ENCODE measurements at places on chromosomes 1 and 21.
A peak's percentile ranks its signal among the peaks of the same experiment; 100 is the strongest.

GRCh38 chr1:208763971-208764370 lies 519.8 kb upstream of the PLXNA2 start:
- no peak for DNase-seq

DNA sequence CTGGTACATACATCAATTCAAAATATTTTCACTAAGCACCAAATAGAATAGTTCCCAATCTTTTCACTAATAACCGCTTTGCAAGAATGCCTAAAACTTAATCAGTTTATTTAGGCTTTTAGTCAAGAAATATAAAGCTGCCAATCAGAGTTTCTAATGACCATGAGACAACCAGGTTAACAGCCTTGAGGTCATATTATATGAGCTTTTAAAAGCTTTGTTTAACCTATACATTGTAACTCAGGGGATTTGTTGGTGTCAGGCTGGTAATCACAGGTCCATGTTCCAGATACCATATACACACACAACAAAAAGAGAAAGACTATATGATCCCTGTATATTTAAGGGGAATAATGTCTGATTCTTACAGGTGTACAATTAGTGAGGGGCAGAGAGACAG lies 246.2 kb upstream of the ADGRL2 start:
- no peak for DNase-seq

- no peak for DNase-seq
Measured at GRCh38 chr1:92016720-92017316, 13.0 kb upstream of the EPHX4 start.

DNA sequence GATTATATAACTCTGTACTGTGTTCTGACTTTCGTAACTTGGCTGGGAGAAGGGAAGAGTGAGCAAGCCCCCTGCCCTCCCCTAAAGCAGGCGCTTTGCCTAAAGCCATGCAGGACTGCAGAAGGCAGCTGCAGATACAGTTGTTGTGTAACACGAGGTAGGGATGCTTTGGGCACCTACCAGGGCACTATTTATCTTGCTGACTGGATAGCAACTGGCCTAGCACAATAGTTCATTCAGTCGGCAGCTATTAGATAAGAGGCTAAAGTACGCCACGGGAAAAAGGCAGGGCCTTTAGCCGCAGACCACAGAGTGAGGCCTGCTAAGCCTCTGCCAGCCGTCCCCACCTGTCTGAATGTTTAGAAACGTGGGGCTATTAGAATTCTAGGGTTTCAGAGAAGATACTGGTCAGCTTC lies 80.9 kb downstream of the TTC3 start:
- DNase-seq: no peak

DNA sequence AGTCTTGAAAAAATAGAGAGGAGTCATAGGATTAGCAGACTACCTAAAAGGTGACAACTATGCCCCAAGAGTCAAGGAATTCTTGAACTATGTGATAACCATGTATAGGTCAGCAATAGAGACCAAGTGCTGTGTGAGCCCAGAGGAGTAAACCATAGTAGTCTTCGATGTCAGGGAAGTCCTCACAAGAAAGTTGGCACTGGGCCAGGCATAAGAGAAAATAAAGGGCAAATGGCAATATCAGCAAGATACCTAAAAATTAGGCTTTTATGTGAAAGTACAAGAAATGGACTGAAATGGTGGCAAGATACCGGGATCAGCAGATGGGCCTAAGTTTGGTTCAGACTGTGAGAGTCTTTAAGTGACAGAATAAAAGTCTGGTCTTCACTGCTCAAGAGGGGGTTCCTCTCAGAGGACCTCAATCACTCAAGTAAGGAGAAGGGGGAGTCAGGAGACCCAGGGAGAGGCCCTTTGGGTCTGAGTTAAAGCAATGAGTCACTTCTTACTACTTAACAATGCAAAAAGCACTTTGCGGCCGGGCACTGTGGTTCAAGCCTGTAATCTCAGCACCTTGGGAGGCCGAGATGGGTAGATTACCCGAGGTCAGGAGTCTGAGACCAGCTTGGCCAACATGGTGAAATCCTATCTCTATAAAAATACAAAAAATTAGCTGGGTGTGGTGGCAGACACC lies 95.0 kb downstream of the TEX35 start:
- DNase-seq: no peak

- DNase-seq: no peak
Measured at GRCh38 chr1:112386731-112387346, 9.2 kb upstream of the CTTNBP2NL start.

DNA sequence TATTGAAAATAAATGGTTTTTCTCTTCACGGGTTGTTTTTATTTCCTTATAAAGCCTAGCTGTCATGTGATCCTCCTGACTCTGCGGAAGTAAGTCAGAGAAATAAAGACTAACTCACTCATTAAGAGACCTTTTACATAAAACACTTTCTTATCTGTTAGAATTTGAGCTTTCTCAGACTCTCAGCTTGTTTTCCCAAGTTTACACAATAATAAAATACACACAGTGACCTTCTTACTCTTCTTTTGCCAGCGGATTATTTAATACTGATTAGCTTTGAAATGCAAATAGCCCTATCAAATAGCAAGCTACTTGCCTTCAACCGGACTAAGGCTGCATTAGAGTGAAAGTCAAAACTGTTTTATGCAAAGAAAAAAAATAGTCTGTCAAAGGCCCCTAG lies 45.5 kb upstream of the CXADR start:
- DNase-seq: no peak

DNA sequence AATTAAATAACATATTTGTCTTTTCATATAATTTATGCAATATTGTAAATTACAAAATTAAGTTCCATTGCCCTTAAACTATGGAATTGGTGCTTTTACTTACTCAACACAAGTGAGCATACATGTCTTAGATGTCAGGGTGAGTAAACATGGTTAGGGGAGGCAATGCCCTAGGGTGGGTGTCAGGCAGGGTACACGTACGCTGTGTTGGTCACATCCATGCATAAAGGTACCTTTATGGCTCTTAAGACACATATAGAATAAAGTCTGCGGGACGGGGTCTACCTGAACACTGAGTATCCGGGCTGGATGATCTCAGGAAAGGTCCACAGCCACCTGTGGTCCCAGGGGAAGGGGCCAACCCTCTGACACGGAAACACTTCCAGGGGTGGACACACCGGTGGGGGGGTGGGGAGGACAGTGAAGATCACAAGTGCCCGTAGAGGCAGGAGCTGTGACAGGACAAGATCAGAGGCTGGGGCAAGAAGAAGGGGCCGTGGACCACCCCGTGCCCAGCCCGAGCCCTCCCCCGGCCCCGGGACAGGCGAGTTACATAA lies 720 bp downstream of the LIN9 start:
- no peak for DNase-seq

DNA sequence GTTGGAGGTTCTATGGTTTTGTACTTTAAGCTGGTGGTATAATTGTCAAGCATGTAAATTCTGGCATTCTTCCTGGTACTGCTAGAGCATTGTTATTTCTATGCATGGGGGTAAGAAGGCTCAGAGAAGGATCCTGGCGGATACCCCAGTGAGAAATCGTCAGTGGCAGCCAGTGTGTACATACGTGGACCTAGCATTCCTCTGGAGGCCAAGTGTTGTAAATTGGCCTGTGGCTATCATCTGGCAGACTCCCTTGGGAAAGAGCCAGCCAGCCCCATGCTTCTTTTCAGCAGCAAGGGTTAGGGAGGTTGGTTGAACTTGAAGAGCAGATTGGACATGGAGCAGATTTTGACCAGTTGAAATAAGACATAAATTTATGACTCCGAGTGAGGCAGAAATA lies 5.2 kb upstream of the AGO3 start:
- no peak for DNase-seq

DNA sequence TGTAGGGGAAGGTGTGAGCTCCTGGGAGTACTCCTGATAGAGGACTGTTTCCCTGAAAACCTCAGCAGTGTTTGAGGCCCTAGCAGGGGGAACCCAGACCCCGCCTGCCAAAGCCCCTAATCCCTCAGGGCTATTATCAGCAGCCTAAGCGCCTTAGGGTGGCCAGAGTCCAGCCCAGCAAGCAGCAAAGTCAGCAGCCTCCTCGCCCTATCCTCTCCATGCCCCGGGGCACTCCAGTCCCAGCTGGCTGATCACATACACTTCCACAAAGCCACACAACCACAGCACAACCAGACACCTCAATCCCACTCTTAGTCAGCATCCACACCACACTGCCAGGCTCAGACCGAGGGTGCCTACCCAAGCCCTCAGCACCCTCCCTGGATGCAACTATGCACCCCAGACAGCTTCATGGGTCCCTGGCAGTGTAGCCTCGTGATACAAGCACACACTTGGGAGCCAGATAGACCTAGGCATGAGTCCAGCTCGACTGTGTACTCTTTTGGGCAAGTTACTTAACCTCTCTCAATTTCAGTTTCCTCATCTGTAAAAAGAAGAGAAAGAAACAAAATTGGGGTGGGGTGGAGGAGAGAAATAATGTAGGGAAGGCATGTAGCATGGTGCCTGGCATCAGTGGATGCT lies 7.1 kb downstream of the IGSF9 start:
- DNase-seq: no peak

DNA sequence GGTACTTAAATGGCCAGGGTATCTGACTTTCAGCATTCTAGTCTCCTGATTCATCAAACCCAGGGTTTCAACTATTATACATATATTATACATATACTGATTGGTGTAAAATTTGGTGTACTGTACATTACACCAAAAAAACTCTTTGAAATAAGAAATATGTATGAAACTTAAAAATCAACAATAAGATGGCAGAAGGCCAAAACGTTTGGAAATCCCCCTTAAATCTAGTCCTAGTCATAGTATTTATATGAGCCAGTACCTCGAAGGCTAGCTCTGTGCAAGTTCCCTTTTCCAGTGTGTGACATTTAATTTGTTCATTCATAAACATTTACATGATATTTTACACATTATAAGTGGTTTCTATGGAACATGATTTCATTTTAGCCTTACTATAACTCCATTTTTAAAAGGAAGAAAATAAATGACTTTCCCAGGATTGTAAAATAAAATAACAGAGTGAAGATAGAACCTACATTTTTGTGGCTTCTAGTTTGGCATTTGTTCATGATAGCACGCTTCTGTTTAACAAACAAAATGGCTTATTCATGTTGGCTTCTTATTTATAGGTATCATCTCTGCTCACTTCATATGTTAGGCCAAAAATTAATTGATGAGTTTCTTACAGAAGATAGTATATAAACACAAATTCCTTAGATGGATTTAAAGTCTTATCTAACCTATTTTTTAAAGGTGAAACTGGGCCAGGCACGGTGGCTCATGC lies 18.8 kb upstream of the ZNF281 start:
- DNase-seq: no peak

- DNase-seq: no peak
Measured at GRCh38 chr1:98903261-98903660, 101.4 kb downstream of the PLPPR5 start.

DNA sequence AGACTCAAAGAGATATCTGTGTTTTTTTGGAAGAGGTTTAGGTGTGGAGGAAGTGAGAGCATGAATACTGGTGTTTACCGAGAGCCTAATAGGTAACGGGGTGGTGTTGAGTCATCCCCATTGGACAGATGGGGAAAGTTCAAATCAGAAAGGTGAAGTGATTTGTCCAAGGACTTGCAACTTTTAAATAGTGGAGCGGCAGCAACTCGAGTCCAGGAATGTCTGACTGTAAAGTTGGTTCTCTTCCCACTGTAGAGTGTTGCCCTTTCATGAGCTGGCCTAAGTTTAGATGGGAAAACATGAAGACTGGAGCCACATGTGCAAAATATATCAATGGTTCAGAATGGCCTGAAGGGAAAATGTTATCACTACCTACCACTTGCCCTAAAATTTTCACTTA lies 125.7 kb downstream of the LYPLAL1 start:
- DNase-seq: no peak

DNA sequence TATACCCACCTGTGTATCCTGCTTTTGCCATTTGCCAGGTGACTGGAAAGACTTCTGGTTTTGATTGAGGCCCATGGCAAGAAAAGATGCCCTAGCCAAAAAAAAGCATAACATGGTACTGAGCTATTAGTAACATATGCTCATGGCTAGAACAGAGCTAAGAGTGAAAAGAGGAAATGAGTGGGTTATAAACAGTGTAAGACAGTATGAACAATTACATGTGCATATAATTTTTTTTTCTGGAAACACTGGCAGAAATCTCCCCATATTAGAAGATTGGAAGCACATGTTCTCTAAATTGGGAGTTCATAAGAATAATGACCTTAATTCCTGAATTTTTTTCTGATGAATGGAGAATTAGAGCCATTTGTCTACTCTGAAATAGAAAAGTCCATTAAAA lies 41.2 kb upstream of the PDC start:
- DNase-seq: no peak

- DNase-seq: no peak
Measured at GRCh38 chr1:66342707-66343106, 191.2 kb upstream of the SGIP1 start.

DNA sequence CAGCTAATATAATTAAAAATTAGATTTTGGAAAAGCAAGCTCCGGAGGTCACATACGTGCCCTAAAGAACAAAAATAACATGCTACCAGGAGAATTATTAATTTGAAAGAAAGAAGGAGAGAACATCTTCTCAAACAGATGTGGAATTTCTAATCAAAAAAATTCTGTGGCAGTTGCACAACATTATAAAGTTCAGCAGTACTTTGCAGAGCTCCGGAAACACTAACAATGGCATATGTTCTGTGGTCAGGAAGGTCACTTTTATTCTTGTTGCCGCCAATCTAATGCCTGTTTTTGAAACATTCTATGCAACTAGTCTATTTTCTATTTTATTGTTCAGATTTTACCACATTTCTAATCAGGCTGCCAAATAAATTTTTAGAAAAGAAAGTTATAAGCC lies 186.8 kb downstream of the SMYD3 start:
- no peak for DNase-seq

- peak; percentile 55 for DNase-seq
Measured at GRCh38 chr1:11272832-11273594, at the start of gene UBIAD1. Gene UBIAD1, plus strand, starts transcription at chr1:11273198. Its CDS starts 334 bp downstream, at chr1:11273532.

DNA sequence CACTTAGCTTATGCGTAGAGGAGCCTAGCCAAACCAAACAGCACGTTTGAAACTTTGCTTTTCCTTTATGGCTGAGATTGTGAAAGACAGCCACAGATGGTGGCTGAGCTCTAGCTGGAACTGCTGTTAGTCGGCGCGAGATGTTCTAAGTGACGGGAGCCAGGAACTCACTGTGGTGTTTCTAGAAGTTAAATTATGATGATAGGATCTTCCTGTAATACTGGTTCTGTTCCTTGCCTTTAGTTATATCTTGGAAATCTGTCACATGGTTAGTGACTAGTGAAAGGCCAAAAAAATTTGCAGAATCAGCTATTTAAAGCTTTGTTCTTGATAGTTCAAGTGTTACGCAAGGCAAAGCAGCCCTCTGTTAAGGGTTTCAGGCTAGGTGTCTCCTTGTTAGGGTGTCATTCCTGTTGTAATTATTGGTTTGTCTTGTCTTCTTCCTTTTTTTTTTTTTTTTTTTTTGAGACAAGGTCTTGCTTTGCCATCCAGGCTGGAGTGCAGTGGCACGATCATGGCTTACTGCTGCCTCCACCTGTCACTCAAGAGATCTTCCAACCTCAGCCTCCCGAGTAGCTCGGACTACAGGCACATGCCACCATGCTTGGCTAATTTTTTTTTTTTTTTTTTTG lies 22.6 kb downstream of the AK4 start:
- DNase-seq: no peak

GRCh38 chr1:112396653-112397471 lies 848 bp downstream of the CTTNBP2NL start:
- no peak for DNase-seq
